ENCODE measurements at places on chromosomes 13 and 19. TPM values are rescaled to one million over a fixed set of nuclear protein-coding genes. Genes with fewer than 3 reads are reported as not detected.

Gene CEACAM16
- total RNA-seq = not detected

Gene MYH14
- 43.9 TPM for total RNA-seq

Gene ZNF763
- total RNA-seq = 0.09 TPM

Gene ADGRE1
- not detected for total RNA-seq

Gene FOXA3
- total RNA-seq = not detected

Gene PSPN
- total RNA-seq = 0.19 TPM

Gene CEACAM20
- total RNA-seq = not detected

Gene AMER2
- total RNA-seq = not detected

Gene PABPC3
- 0.07 TPM for total RNA-seq

Gene CRLF1
- 2.4 TPM for total RNA-seq

Gene TMEM190
- not detected for total RNA-seq

Gene IL4I1
- not detected for total RNA-seq

Gene SIGLEC6
- not detected for total RNA-seq

Gene TGDS
- 10.9 TPM for total RNA-seq

Gene CCDC169
- total RNA-seq = 1.2 TPM

Gene DIS3
- 32.6 TPM for total RNA-seq

Gene JAK3
- 0.85 TPM for total RNA-seq
